ENCODE measurements at places on chromosomes 3 and 15.

DNA sequence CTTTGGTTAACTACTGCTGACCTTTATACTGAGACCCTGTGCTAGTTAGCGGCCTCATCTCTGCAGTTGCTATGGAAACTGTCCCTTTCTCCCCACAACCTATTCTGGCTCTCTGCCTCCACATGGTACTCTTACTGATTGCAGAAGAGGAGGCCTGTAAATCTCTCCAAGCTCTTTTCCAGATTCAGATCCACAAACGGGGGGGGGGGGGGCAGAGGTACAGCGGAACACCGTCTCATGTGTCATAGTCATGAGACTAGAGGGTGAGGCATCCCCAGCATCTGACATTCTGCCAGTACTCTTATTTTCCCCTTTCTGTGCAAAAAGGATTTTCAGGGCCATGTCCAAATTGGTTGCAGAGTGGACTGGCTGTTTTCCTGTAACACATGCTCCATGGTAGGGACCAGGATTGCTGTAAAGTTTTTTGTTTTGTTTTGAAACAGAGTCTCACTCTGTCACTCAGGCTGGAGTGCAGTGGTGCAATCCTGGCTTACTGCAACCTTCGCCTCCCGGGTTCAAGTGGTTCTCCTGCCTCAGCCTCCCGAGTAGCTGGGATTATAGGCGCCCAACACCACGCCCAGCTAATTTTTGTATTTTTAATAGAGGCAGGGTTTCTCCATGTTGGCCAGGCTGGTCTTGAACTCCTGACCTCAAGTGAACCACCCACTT, 8.3 kb upstream of the MAP1A start:
- DNase-seq: no peak

- no peak for DNase-seq
Measured at GRCh38 chr15:69724333-69724732, 271.7 kb downstream of the RPLP1 start.

GRCh38 chr3:159771865-159772611, 216.6 kb upstream of the IL12A start:
- no peak for DNase-seq

DNA sequence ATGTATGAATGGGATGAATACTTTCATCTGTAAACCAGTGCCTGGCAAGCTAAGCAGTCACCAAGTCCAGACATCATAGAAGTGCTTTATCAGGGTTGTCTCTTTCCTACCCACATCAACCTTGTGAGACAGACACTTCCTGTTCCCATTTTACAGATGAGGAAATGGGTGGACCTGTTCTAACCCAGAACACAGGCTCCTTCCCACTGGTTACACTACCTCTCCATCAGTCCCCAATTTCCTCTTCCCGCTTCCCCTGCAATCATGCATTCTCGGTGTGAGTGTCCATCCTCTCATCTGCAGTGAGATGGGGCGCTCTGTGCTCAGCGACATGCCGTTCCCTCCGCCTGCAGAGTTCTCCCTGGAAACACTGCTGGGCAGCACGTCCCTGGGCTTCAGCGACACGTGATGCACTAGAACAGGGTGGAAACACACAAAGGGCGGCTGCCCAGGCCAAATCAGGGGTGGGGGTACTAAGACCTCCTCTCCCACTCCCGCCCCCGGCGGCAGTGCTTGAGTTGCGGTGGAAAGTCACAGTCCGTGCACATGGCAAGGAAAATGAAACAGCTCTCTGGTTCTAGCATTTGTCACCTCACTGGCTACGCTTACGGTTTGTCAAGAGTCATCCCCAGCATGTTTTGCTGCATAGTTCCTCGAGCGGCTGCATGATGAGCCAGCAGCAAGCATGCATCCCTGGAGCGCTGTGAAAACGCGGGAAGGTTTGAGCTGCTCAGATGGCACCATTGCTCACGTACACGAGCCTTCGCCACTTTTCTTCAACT, 201.1 kb downstream of the ADAMTS17 start:
- DNase-seq: no peak
